Epithelial cell of proximal tubule (primary cell): ENCODE measurements at places on chromosomes 7 and 10. TPM values are rescaled to one million over a fixed set of nuclear protein-coding genes. Genes with fewer than 3 reads are reported as not detected.

DNA sequence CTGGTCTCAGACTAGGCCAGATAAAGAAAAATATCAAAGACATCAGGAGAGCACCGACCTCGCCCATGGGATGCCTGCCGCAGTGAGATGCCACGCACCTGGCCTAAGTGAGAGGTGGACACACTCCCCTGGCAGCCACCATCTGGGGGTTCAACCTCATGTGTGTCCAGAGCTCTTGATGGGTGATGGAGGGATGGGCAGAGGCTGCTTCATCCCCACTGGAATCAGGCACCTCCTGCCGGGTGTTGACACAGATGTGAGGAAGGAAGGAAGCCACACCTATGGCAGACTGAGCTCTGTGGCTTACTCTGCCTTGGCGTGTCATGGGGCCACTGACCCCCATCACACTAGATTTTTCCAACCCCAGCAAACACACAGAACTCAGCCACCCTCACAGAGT is 11.4 kb downstream of the ZNF488 start:
- DNase-seq, result no peak

- DNase-seq, result no peak
These were observed 178.2 kb downstream of the COBL start for GRCh38 chr7:51138123-51139085.

DNA sequence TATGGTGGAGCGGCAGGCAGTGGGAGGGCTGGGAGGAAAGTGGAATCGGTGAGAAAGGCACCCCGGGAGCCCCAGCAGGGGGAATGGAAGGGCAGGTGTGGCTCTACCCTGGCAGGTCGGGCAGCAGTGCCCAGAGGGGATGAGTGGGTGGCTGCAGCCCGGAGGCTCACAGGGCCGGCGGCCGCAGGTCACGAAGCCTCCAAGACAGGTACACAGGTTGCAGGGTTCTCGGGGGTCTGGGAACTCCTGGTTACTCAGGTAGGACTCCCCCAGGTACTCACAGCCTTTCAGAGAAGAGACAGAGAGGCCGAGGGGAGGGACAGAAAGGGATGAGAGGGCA is 21.8 kb downstream of the KCP start:
- DNase-seq, result no peak

- DNase-seq, result no peak
These were observed 40.5 kb upstream of the CAMK1D start for GRCh38 chr10:12308736-12309375.

- DNase-seq, result no peak
These were observed 54.6 kb downstream of the STK32C start for GRCh38 chr10:132253092-132253687.

DNA sequence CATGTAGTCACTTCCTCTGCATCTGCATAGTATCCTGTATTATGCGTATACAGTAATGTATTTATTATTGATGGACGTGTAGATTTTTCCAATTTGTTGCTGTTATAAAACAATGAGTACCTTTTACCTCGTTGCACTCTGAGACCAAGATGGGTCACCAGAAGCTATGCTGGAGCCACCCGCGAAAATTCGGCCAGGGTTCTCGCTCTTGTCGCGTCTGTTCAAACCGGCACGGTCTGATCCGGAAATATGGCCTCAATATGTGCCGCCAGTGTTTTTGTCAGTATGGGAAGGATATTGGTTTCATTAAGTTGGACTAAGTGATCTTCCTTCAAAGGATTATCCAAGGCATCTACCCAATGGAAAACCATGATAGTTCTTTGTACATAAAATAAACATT is 1.0 kb downstream of the PSMC2 start:
- no peak for DNase-seq

DNA sequence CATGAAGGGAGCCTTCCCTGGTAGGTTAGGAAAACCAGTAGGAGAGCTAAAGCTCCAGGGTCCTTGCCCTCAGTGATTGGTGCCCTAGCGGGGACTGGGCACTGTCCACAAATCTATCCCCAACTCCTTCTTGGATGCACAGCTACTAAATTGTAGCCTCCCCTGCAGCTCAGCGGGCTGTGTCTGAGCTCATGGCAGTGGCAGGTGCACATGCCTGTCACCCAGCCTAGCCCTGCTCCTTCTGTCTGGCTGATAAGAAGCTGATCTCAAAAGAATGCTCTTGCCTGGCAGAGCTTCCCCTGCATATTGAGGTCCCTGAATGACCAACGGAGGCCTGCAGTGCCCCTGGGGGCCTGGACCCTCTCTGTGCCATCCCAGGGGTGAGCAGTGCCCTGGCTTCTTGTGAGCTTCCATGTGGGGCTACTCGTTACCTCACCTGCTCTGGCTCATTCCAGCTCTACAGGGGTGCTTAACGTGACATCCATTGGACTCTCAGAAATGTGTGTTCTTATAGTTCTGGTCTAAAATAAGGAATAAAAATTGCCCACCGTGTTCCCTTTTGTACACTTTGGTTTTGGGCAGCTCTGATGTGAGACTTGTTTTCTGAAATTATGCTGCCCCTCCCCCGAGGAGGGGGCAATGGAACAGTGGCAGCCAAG is 59.8 kb upstream of the ANTXRL start:
- no peak for DNase-seq

- DNase-seq, result no peak
These were observed 13.9 kb downstream of the CREB3L2 start for GRCh38 chr7:137987968-137988367.

DNA sequence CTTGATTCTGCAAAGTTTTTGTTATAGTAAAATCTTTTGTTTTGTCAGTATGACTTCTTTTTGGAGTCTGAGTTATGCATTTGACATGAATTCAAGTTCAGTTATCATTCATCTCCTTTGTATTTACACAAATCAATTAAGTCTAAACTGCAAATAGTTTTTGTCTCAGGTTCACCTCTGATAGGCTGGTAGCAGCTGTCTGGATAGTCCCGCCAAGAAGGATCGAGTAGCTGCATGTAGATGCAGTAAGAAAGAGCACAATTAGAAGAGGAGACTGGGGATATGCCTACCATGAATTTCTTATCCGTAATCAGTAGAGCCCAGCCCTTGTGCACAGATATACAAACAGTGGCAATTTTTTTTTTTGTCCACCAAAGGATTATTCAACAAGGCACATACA is 392.5 kb upstream of the ETV1 start:
- no peak for DNase-seq

DNA sequence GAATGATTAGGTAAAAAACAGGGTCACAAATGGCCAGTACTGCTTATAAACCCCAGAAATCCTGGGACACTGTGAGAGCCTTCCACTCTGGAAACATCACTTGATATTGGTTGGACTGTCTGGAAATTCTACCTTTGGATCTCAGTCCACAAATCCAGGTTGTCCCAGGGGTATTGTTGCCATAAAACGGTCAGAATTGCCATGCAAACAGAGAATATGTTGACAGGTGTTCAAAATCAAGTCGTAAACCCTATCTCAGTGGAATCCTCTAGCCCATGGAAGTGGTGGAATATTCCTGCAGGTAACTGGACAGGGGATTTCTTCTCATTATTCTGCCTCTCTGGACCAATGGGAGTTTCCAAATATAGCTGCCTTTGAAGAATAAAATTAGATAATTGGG is 31.2 kb upstream of the KCTD7 start:
- no peak for DNase-seq

GRCh38 chr10:43084812-43085211 is 7.9 kb downstream of the RET start:
- no peak for DNase-seq

- DNase-seq, result no peak
These were observed 23.2 kb downstream of the SKAP2 start for GRCh38 chr7:26841003-26841739.

DNA sequence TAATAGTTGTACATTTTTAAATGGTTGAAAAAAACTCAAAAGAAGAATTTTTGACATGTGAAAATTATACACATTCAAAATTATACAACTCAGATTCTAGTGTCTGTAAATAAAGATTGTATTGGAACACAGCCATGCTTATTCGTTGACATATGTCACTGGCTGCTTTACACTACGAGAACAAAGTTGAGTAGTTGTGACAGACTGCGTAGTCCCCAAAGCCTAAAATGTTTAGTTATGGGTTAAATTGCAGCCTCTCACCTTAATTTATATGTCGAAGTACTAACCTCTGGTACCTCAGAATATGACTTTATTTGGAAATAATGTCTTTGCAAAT is 144.8 kb upstream of the TCF7L2 start:
- DNase-seq, result no peak

- DNase-seq, result no peak
These were observed 24.2 kb downstream of the GPER1 start for GRCh38 chr7:1112109-1112508.

- no peak for DNase-seq
These were observed 29.1 kb downstream of the TFPI2 start for GRCh38 chr7:93861325-93861949.

DNA sequence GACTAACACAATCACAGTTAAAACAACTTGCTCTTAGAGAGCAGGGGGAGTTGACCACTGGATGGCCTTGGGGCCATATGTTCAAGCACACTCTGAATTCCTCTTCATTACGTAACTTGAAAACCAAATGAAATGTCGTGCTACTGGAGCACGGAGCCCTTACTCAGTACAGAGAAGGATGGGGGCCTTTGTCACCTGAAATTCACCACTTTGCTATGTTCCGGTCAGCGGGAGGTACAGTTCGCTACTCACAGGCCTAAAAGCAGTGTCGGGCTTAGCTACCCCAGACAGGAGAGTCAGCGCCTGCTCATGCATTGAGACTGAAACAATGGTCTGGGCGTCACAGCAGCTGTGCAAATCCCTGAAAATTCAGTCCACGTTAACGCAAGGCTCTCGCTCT is 39.6 kb downstream of the GLI3 start:
- DNase-seq, result no peak

DNA sequence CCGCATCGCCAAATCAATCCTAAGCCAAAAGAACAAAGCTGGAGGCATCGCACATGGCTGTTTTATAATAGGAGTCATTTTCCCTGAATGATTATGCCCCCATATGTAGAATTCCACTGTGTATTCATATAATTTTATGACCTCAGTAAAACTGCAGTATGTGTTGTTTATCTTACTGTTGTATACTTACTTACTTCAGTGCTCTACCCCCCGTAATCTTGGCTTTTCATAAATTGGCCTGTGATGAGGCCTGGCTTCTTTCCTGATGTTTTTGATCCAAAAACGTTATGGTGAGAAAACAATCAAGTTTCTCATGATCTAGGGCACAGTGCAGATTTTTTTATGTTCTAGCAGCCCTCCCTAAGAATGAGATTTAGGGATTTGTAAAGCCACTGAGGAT is 306.4 kb upstream of the FZD1 start:
- no peak for DNase-seq

GRCh38 chr10:77027576-77027975 is 610.0 kb downstream of the KCNMA1 start:
- DNase-seq, result no peak

DNA sequence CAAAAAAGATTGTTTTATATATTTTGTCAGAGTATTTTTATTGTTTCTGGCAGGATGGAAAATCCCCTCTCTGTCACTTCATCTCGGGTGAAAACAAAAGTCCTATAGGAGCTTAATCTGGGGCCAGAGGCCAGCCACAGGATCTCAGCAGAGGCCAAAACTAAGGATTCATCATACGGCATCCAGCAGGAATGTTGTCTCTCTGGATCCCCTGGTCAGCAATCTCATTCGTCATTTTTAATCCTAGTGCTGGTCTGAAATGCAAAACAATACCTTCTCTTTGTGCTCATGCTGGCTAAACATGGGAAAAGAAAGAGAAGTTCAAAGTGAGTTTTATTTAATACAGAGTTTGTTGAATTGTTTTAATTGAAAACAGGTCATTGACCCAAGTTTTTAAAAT is 482.5 kb upstream of the AUTS2 start:
- DNase-seq, result no peak

GRCh38 chr10:130430291-130430690 is 294.1 kb downstream of the GLRX3 start:
- no peak for DNase-seq

DNA sequence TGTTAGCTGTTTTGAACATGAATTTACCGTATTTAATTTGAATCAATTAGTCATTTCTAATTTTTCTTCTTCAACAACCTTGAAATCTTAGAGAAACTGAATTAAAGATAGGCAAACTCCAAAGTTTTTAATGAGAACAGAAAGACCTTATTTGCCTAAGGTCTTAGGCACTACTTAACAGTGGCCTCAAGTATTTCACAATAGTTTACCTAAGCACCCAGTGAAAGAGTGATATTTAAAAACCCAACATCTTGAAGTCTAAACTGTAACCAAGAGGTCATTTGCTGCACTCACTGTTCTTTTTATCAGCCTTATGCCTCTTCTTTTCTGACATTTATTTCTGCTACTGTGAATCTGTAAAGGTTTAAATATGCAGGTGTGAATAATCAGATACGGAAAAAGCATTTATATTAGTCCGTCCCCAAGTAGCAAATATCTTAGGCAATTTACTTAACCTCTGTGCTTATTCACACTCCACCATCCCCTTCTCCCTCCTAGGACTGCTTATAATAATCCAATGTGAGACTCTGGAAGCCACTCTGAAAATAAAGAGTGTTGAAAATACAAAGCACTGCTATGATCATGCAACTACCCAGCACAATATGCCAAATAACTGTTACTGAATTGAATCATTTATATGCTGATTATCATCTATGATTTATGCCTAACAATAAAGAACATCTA is 105.7 kb downstream of the ELAPOR2 start:
- DNase-seq, result no peak

DNA sequence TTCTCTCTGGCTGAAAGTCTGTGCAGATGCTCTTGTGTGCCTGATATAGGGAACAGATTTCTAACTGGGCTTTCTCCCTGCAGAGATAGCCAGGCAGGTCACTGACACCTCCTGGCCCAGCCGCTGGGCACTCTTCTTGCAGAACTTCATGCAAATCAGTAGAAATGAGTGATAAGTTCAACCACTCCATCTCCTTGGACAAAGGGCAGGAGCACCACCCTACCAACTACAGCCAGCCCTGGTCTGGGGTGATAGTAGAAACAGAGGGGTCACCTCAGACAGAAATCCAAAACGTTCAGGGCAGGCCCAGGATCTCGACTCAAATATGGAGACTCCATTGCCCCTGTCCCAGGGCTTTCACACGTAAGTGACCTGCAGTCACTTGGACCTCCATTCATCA is 917.8 kb upstream of the ZNF722 start:
- DNase-seq, result no peak

GRCh38 chr7:150856303-150857275 is 4.3 kb downstream of the AOC1 start:
- no peak for DNase-seq

- no peak for DNase-seq
These were observed 43.3 kb downstream of the SGCE start for GRCh38 chr7:94612661-94613060.

DNA sequence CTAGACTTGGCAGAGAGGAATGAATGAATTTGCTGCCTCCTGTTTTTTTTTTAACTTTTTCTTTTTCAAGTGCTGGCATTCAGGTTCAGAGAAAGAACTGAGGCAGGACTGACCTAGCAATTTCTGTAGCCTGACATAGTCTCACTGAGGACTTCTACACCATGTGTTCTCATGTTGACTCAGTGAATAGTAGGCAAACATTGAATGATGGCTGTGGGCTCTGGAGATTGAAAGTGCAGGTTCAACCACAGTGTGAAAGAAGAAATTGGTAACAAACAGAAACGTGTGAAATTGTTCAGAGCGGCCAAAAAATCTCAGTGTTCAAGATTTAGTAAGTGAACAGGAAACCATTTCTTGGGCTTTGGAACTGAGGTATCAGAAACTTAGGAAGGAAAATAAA is 322.4 kb upstream of the GHITM start:
- no peak for DNase-seq

The ATOH7 gene
- total RNA-seq, result 0.58 TPM in 1 of 2 replicates, not detected in the other

The MAGI2 gene
- 0.43 and 0.92 TPM in 2 replicates for total RNA-seq

The HYAL4 gene
- not detected in 2 replicates for total RNA-seq

The CALY gene
- total RNA-seq, result 1.5 TPM in 1 of 2 replicates, not detected in the other

The PNLIP gene
- not detected in 2 replicates for total RNA-seq

The PRSS2 gene
- 0.43 TPM in 1 of 2 replicates, not detected in the other for total RNA-seq
